ENCODE measurements at places on chromosomes 11 and 22.

- DNase-seq: no peak
Measured at GRCh38 chr11:19979519-19979845, 180.8 kb downstream of the DBX1 start.

DNA sequence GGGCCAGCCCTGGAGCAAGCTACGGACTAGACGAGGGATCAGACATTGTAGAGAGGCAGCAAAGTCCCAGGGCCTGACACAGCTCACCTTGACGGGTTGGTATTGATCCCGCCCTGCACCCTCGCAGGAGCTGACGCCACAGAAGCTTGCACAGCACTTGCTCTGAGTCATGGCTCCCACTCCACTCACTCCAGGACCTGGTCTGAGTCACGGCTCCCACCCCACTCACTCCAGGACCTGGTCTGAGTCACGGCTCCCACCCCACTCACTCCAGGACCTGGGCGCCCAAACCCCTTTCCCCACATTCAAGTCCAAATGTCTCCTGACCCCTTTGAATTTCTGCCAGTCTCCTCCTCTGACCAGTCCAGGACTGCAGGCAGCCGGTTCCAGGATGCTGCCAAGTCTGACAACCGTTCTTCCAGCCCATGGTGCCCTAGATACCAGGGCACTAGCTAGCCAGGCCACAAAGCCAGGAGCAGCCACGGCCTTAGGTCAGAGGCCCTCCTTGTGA lies 6.0 kb upstream of the PNPLA5 start:
- no peak for DNase-seq

GRCh38 chr11:1467270-1467669 lies 19.3 kb downstream of the MOB2 start:
- no peak for DNase-seq

DNA sequence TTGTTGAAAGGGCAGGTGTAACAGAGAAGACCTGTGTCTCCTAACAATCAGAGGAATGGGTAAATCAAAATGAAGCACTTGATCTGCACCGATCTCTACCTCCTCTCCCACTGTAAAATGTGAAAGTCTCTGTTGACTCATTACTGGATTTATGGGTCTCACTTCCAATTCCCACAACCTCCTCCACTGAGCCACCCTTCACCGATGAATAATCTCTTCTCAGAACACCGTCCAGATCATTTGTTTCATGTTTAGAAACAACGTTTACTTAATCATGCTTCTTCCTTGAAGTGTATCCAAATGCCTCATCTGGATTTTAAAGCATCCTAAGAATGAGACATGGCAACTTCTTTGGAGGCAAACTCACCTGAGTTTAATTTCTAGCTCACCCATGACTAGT lies 643.6 kb downstream of the ETS1 start:
- DNase-seq: no peak

- DNase-seq: no peak
Measured at GRCh38 chr11:33912405-33913361, 20.8 kb upstream of the LMO2 start.

DNA sequence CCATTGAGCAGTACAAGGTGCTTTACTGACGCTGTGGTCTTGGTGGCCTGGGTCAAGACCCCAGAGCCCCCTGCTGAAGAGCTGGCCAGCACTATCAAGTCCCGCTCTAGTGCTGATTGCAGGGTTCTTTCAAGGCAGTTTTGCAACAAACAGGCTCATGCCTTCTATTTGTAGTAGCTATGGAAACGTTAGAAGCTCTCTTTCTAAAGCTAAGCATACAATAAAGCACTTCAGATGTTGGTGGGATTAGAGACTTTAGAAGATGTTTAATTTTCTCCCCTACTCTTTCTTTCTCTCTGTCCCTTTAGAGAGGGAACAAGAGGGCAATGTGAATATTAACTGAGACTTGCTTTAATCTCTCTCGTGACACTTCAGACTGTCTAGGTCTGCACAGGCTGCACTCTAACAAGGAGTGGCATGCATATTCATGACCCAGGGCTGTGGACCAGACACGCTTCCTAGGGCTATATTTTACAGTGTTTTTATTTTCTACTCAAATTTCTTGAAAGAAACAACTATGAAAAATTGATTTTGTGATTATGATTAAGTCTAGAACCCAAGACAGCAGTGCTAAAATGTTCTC lies 138.6 kb downstream of the WNT7B start:
- DNase-seq: no peak

Data from activated gamma-delta T cell treated with Interleukin-2 at 50 U/mL for 16 hours (primary cell).